ENCODE measurements at places on chromosomes 12 and 14.
A peak's percentile ranks its signal among the peaks of the same experiment; 100 is the strongest.

GRCh38 chr12:57985685-57986084 is 44.3 kb downstream of the ATP23 start:
- DNase-seq, result no peak

DNA sequence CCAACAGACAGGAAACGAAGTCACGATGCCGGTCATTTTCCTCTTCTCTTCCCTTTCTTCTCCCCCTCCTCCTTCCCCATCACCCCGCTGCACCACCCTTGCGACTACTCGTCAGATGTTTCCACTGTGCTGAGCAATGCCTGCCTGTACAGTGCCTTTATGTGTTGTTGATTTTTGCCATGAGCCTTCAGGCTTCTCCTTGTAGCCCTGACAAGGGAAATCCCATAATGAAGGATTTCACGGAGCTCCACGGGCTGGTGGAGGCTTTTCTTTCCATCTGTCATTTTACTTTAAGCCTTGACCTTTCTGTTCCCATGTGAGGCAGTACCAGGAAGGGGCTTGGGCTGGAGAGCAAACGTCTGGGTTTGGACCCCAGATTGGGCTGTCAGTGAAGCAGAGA is 28.7 kb upstream of the CCND2 start:
- no peak for DNase-seq

DNA sequence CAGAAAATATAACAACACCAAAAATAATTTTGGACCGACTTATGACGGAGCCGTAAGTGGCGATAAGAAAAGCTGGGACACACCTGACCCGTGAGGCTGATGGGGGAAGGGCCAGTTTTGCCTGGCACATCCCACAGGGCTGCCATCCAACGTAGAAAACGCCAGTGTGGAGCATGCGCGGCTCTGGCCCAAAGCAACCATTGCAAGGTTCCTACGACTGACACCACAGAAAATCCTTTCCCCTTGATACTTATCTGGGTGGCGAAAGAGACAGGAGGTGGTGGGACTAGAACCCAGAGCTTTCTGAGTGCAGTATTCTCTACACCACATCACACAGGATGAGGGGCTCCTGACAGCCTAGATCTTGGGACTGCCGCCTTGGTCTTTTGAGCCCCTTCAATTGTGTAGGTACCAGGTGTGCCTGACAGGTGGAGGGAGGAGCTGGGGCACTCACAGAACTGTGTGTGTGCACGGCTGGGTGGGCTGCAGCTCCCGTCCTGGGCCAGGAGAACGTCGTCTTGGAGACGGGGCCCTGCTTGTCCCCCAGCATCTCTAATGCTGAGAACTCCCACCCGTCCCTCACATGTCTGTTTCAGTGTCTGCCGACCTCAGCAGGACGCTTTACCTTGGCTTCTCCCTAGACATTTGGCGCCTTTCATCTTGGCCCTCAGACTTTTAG is 17.4 kb upstream of the CACNA2D4 start:
- no peak for DNase-seq

DNA sequence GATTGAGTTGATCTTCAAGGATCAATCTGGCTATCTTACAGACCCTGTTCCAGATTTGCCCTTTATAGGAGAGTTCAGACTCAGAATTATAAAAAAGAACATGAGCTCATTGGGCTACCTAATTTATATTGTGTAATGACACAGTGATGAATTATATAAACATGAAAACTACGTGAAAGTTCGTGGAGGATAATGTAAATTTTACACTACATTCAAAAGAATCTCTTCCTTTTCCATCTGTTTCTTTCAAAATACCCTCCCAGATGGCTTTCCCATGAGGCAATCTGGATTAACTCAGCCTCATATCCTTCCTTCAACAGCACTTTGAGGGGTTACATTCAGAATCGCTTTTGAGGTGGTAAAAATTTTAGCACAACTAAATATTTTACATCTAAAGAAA is 129.3 kb downstream of the HMGA2 start:
- DNase-seq, result no peak

GRCh38 chr14:21264025-21264801 is 5.0 kb downstream of the HNRNPC start:
- DNase-seq, result no peak

DNA sequence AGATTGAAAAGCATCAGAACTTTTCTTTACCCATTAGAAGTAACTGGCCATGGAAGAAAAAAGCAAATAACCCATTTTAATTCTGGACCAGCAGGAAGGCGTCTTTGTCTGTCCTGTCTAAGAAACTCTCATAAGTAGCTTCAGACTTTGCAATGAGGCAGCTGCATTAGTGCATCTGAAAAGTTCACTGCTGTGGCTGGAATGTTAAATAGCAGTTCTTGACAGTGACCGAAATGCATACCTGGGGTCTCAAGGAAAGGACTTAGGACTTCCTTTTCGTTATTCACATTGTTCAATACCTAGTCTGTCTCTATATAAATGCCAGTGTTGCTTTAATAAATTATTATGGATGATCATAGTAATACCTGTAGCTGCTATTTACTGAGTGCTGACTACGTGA is 125.9 kb downstream of the ANO4 start:
- DNase-seq, result no peak

DNA sequence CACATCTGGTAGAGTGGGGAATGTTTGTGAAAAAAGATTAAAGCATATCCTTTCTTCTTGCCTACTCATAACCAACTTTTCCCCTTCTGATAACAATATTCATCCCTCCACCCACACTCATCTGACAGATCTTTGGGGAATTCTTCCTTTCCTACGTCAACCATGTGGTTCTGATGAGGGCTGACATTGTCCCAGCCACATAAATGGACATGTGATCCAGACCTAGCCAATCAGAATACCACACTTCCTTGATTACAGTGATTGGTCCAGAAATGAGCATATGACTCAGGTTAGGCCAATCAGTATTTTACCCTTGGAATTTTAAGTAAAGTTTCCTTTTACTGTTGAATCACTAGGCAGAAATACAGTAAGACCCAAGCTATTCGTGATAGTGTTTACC is 58.9 kb downstream of the GPR65 start:
- no peak for DNase-seq

DNA sequence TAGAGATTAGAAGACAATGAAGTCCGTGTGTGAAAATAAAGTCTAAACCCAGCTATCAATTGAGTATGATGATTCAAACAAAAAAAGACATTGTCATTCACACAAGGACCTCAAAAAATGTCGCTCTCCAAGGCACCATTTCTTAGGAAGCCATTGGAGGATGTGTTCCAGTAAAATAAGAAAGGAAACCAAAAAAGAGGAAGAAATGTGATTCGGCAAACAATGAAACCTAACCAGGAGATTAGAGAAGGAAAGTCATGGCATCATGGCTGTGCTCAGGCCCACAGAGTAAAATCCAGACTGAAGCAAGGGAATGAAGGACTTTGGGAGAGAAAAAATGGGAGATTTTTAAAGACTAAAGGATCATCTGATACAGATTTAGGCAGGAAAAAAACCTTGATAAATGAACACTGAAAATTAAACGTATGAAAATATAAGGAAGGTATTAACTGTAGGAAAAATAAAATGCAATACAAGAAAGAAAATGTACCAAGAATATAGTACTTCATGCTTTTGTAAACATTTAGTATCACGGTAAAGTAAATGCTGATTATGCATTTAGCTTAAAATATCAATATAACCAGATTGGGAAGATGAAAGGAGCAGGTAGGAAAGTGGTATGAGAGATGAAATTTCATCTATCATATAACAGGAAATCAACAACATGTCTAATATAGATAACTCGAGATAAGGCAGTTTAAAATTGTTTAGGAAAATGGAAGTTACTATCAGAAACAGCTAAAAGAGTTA is 38.2 kb upstream of the MTHFD1 start:
- no peak for DNase-seq

DNA sequence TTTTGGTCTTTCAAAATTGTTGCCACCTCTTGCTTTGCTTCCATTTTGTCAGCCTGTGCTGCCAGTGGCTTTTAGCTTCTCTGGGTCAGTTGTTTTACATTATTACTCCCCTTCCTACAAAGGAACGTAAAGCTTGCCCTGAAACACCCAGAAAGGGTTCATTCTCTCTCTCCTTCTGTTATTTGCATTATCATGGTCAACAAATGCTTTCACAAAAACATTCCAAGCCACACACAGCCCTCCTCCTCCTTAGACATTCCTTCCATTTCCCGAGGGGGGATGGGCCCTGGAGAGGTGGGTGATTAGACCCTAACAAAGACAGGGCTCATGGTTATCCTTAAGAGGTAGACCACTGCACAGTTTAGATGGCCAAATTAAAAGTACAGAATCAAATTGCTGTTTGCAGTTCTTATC is 60.4 kb upstream of the SINHCAF start:
- no peak for DNase-seq

- DNase-seq, result no peak
Measured at GRCh38 chr14:39488600-39488999, 56.4 kb upstream of the FBXO33 start.

GRCh38 chr12:17142856-17143255 is 536.9 kb upstream of the LMO3 start:
- no peak for DNase-seq

DNA sequence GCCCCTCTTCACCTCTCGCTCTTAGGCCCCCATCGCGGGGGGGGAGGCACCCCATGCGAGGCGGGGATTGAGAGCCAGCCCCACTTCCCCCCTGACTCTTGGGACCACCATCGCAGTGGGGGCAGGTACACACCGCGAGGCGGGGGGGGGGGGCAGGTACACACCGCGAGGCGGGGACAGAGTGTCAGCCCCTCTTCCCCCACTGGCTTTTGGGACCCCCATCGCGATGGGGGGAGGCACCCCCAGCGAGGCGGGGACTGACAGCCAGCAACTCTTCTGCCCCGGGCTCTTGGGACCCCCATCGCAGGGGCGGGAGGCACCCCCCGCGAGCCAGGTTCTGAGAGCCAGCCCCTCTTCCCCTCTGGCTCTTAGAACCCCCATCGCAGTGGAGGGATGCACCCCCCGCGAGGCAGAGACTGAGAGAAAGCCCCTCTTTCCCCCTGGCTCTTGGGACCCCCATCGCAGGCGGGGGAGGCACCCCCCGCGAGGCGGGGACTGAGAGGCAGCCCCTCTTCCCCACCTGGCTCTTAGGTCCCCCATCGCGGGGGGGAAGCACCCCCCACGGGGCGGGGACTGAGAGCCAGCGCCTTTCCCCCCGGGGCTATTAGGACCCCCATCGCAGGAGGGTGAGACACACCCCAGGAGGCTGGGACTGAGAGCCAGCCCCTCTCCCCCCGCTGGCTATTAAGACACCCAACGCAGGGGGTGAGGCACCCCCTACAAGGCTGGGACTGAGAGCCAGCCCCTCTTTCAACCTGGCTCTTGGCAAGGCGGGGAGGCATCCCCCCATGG is 196.5 kb upstream of the PZP start:
- peak; percentile 22 for DNase-seq

- no peak for DNase-seq
Measured at GRCh38 chr12:64739778-64740177, 19.4 kb downstream of the GNS start.

DNA sequence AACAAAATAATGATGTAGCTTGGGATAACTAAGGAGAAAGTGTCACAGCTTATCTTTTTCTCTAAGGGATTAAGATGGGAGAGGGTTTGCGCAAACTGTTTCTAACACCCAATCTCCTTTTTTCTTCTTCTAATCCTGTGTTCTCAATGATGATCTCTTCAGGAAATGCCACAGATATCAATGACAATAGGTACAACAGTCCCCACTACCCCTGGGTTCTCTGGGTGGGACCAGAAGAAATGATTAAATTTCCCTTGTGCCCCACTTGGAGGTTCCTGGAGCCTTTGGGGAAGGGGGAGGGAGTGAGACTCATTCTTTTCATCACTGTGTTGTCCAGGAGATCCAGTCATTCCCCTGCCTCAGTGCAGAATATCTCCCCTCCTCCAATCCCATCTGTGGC is 8.6 kb upstream of the PIP4K2C start:
- no peak for DNase-seq

GRCh38 chr12:71938728-71939385 is at the start of gene TPH2:
Gene TPH2 (plus strand): TSS chr12:71938845. CDS start chr12:71938987, 142 bp downstream.
- peak; percentile 79 for DNase-seq

All from activated CD4-positive, alpha-beta T cell treated with anti-CD3 and anti-CD28 coated beads for 36 hours (primary cell).